Activated CD4-positive, alpha-beta T cell treated with anti-CD3 and anti-CD28 coated beads for 4 hours (primary cell): ENCODE measurements at places on chromosomes 5 and 9.

DNA sequence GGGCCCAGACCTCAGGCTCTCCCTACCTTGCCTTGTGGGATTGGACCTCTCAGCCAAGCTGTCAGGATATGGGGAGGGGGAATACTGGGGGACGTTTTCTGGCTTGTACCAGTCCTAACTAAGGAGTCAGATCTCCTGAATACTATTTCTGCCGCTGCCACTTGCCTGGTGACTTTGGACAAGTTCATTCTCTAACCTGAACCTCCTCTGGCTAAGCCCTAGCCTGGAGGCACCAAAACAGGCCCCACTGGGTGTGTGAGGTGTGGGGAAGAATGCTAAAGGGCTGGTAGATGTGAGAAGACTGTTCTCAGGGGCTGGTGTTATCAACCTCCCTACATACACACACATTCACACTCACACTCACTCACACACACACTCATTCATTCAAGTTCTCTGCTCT is 1.1 kb downstream of the SLC6A7 start:
- no peak for DNase-seq

DNA sequence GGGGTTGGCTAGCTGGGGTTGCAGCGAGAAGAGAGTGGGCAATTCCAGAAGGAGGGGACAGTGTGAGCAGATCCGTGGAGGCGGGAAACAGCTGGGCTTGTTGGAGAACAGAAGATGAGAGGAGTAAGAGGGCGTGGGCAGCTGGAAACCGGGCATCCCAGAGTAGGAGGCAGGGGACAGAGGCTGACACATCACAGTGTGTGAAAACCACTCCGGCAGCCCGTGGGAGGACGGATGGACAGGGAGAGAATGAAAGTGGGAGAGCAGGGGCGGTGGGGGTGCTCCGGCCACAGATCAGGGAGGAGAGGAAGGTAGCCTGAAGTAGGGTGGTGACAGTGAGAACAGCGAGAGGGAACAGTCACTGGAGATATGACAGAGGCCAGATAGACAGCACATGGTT is 8.3 kb upstream of the PSMB7 start:
- no peak for DNase-seq

DNA sequence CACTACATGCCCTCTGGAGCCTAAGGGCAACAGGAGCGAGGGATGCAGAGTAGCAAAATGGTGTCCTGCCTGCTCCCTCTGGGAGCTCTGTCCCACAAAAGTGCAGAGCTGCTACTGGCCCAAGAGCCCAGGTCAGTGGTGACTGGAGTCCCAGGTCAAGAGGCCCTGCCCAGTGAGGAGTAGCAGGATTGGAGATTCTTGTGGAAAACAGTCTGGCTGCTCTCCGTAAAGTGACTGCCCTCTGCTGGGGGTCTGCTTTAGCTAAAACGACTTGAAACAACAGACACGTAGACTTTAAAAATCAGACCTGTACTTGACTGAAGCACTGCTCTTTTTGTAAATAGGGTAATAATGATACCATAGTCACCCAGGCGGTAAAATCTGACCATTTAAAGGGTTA is 917.0 kb downstream of the MAT2B start:
- no peak for DNase-seq

DNA sequence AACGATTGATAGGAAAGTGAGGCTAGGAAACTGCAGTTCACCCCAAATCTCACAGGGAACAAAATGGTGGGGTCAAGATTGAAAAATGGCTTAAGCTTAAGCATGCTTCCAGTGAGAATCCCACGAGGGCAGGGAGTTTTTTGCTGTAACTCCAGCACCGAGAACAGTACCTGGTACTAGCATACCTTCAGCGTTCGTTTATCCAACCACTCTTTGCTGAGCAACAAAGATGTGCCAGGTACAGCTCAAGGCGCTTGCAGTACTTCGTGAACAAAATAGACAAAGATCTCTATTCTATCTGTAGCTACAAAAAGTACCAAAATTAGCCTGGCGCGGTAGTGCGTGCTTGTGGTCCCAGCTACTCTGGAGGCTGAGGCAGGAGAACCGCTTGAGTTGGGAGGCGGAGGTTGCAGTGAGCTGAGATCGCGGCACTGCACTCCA is 778 bp upstream of the PPP6C start:
- DNase-seq = no peak

- peak; percentile 91 for DNase-seq
Observed at GRCh38 chr5:181221792-181222629, 1.1 kb upstream of the TRIM41 start.

GRCh38 chr5:18314192-18314778 is 680.0 kb downstream of the TAF11L14 start:
- DNase-seq = no peak

DNA sequence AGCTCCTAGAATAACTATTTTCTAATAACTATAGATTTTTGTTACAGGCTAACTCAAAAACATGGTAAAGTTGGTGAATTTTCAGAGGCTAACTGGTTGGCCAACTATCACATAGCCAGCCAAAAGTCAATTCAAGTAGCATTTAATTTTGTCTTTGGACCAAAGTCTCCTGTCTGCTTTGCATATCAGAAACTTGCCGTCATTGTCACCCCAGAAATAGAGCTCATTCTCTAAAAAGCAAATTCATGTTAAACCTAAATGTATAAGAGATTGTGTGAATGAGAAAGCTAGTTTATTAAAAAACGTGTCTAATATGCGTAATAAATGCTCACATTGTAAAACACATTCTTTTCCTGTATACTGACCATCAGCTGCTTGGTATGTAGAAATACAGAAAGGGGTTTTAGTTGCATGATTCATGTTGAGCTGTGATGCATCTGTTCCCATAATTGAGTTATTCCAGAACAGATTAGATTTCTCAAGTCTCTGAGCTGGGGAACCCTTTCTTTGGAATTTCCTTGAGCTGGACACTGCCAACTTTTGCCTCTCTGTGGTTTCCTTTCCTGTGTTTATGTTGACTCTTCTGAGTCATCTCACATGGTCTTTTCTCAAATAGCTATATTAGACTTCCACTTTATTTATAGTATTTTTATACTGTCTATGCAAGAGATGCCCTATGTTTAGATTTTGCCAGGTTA is 7.3 kb downstream of the SRFBP1 start:
- no peak for DNase-seq

DNA sequence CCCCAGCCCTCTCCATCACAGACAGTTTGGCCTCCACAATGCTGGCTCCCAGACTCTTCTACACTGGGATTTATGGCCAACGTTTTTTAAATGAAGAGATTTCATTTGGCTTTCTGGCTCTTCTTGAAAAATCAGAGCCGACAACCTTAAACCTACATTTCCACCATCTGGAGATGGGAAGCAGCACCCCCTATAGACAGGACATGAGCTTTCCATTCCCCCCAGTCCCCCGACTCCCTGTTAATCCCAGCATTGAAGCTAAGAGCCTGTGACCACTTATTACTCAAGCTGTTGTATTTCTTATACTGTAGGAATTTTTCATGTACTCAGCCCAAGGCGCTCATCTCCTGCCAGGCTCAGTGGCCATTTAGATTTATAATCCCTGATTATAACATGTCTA is 34.0 kb upstream of the AFAP1L1 start:
- DNase-seq = no peak

DNA sequence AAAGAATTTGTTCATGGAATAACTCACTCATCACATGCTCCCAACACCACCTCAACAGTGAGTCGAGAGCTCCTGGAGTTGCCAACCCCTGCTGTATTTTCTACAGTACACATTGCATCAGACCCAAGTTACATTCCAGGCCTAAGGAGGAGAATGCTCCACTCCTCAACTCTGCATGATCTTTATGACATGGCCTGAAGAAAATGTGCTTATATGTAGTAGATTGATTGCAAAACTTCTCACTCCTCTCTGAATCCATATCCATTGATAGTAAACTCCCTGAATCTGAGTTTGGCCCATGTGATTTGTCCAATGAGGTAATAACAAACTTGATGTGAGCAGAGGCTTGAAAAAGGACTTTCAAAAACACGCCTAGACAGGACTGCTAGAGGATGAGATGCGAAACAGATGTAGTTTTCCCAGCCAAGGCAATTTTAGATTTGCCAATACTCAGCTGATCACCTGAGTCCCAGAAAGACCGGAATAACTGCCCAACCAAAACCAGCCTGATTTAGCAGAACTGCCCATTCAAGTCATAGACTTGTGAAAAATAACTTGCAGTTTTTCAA is 29.0 kb upstream of the PAPPA start:
- no peak for DNase-seq

DNA sequence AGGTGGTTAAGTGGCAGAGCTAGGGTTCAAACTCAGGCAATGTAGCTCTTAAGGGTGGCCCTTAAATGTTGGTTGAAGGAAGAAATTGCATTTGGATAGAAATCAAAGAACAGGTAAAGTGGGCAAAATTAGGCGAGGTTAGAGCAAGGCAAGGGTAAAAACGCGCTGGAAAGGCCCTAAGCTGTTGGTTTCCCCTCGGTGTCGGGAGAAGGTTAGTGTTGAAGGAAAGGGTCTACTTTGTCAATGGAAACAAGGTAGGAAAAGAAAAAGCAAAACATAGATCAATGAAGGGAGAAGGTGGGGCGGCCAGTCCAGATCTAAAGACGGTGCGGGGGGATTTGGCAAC is 431 bp downstream of the FASTKD3 start:
- no peak for DNase-seq
